ENCODE measurements at places on chromosomes 2 and 18. TPM values are rescaled to one million over a fixed set of nuclear protein-coding genes. Genes with fewer than 3 reads are reported as not detected.

RNF144A gene
- total RNA-seq: 33.8 TPM

GREB1L gene
- total RNA-seq: 1.6 TPM

CLHC1 gene
- 48.1 TPM for total RNA-seq

SERPINB13 gene
- 0.41 TPM for total RNA-seq

DCDC2C gene
- 1.2 TPM for total RNA-seq

BMP10 gene
- not detected for total RNA-seq

AQP12B gene
- total RNA-seq: not detected

VWA3B gene
- total RNA-seq: under 0.01 TPM

DOK6 gene
- 68.1 TPM for total RNA-seq

TMEFF2 gene
- 37.5 TPM for total RNA-seq

CYP1B1 gene
- 7.3 TPM for total RNA-seq

PSD4 gene
- 3.3 TPM for total RNA-seq

SKOR2 gene
- not detected for total RNA-seq

RSAD2 gene
- 3.3 TPM for total RNA-seq

All from frontal cortex (tissue), 4 donors.